ENCODE measurements at places on chromosomes 3 and 15. TPM values are rescaled to one million over a fixed set of nuclear protein-coding genes. Genes with fewer than 3 reads are reported as not detected.
A peak's percentile ranks its signal among the peaks of the same experiment; 100 is the strongest.

DNA sequence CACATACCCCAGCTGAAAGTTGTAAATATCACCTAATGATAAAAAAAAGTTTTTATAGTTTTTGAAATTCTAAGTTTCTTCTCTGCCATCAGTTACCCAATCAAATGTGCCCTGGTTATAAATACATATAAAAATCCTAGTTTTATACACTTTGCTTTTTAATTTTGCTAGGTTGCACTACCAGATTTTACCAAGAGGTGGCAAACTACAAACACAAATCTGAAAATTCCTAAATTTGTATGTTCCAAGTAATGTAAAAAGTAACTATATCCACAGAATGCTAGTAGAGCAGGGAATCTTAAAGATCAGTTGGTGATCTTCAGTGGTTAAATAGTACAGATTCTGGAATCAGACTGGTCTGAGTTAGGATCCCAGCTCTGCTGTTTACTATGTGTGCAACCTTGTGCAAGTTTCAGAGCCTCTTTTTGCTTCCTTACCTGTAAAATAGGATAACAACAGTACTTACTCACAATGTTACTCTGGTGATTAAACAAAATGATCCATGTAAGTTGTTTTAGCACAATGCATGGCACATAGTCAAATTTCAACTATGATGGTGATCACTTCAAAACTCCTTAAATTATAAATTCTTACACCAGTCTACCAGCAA, 11.0 kb downstream of the TRPM7 start:
- no peaks in the 10 kb centered on the region for H3K27me3 ChIP-seq
- H3K36me3 ChIP-seq = 0 out of 2 replicates have a peak, but pooled peaks cover 3% of the 10 kb centered on the region
- H3K4me1 ChIP-seq = peaks cover 12% of the 10 kb centered on the region
- H3K27ac ChIP-seq = no peak overlapping the region
- DNase-seq = peak; percentile 21

GRCh38 chr3:38138349-38139190, at the start of gene MYD88:
MYD88 (plus strand) TSS chr3:38138661; CDS start chr3:38138701, 40 bp downstream.
- no peaks in the 10 kb centered on the region for H3K27me3 ChIP-seq
- H3K4me3 ChIP-seq = peak within 1 kb of the TSS; percentile 91
- no peak for DNase-seq
- peaks cover 25% of the 10 kb centered on the region for H3K4me1 ChIP-seq
- peak within 1 kb of the TSS; percentile 67 for H3K27ac ChIP-seq
- peaks cover 4% of the 10 kb centered on the region for H3K36me3 ChIP-seq

GRCh38 chr15:55241891-55242290, 45.1 kb upstream of the RSL24D1 start:
- no peaks in the 10 kb centered on the region for H3K36me3 ChIP-seq
- no peak overlapping the region for H3K27ac ChIP-seq
- H3K27me3 ChIP-seq = no peaks in the 10 kb centered on the region
- DNase-seq = no peak
- H3K4me1 ChIP-seq = no peaks in the 10 kb centered on the region

- no peaks in the 10 kb centered on the region for H3K36me3 ChIP-seq
Observed at GRCh38 chr3:56990641-56991015, 69.8 kb upstream of the SPATA12 start.

HHLA2 gene
- total RNA-seq = not detected

DNA sequence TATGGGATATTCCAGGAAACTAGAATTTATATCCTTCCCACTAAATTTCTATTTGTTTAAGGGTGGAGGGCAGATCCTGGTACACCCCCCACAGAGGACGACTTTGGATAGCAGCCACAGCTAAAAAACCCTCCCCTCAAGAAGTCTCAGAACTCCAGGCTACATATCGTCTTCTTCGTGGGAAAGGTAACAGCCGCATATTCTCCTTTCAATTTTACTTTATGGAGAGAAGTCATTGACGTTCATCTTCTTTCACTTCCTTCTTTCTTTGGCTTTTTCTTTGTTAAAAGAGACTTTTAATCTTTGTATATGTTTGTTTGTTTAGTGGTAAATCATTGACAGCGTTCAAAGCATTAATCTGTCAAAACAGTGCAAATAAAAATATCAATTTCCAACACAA, 36.3 kb downstream of the TRIP4 start:
- no peak overlapping the region for H3K4me3 ChIP-seq
- H3K27ac ChIP-seq = no peak overlapping the region
- H3K36me3 ChIP-seq = peaks cover 8% of the 10 kb centered on the region
- DNase-seq = no peak
- H3K27me3 ChIP-seq = no peaks in the 10 kb centered on the region
